ENCODE measurements at places on chromosomes 2 and 18. TPM values are rescaled to one million over a fixed set of nuclear protein-coding genes. Genes with fewer than 3 reads are reported as not detected.

GRCh38 chr2:33014268-33014667 is 67.5 kb downstream of the LTBP1 start:
- no peak overlapping the region for H3K4me3 ChIP-seq
- H3K27ac ChIP-seq, result no peak overlapping the region
- peak; percentile 34 for DNase-seq
- H3K27me3 ChIP-seq, result no peaks in the 10 kb centered on the region
- no peaks in the 10 kb centered on the region for H3K36me3 ChIP-seq

DNA sequence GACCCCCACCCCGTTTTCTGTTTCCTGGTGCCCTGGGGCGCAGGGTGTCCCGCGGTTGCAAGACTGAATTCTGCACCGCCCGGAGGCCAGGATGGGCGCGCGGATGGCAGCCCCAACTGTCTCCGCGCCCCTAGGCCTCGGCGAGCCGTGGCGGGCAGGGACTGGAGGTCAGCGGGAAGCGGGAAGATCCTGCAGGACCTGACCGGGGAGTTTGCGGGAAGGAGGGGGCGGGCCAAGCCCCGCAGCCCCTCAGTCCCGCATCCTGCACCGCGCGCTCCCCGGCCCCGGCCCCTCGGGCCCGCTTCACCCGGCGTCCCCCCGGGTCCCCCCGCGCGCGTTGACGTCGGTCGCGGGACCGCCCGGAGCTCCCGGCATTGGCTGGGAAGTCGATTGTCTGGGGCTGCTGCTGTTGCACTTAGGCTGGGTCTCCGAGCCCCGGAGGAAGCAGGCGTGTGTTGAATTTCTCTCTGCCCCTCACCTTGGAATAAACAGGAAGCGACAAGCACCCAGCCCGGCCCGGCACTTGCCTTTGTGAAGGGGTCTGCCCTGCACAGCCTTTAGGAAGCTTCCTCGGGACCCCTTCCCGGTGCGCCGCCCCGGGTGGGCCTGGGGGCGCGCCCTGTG is at the start of gene LDLRAD4:
Gene LDLRAD4, plus strand, starts transcription at position 393 of the 624 bp plus-strand sequence.
- peak within 1 kb of the TSS; percentile 88 for H3K4me3 ChIP-seq
- H3K4me1 ChIP-seq, result peaks cover 40% of the 10 kb centered on the region
- H3K36me3 ChIP-seq, result no peaks in the 10 kb centered on the region
- no peaks in the 10 kb centered on the region for H3K27me3 ChIP-seq
- DNase-seq, result no peak

DNA sequence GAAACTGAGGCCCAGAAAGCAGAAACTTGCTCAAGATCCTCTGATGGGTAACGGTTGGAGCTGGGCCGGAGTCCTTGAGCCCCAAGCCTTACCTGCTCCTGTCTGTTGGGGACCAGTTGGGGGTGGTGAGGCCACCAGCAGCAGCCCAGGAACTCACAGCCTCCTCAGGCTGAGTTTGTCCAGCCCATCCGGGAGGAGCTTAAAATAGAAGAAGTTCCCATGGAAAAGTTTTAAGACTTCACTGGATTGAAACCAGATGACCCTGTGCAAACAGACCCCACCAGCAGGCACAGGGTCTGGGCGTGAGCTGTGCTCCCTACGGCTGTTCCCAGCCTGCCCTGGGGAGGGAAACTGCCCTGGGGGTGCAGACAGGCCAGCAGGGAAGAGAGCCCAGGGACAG is 40.6 kb upstream of the FOSL2 start:
- H3K36me3 ChIP-seq, result no peaks in the 10 kb centered on the region
- H3K4me1 ChIP-seq, result peaks cover 24% of the 10 kb centered on the region
- H3K27ac ChIP-seq, result no peak overlapping the region
- no peak overlapping the region for H3K4me3 ChIP-seq
- H3K27me3 ChIP-seq, result no peaks in the 10 kb centered on the region

GRCh38 chr2:37604716-37605115 is 66.7 kb downstream of the CDC42EP3 start:
- no peak for DNase-seq
- no peak overlapping the region for H3K4me3 ChIP-seq
- H3K27ac ChIP-seq, result no peak overlapping the region
- H3K27me3 ChIP-seq, result no peaks in the 10 kb centered on the region

- H3K4me1 ChIP-seq, result no peaks in the 10 kb centered on the region
- H3K27ac ChIP-seq, result no peak overlapping the region
- peaks cover 93% of the 10 kb centered on the region for H3K36me3 ChIP-seq
Measured at GRCh38 chr18:74507927-74508326, 11.8 kb downstream of the CNDP2 start.

- no peak for DNase-seq
- no peak overlapping the region for H3K4me3 ChIP-seq
- no peaks in the 10 kb centered on the region for H3K27me3 ChIP-seq
- peaks cover 16% of the 10 kb centered on the region for H3K36me3 ChIP-seq
- peak overlapping the region; percentile 97 for H3K27ac ChIP-seq
- peaks cover 100% of the 10 kb centered on the region for H3K4me1 ChIP-seq
Measured at GRCh38 chr2:217909156-217909820, 93.5 kb downstream of the TNS1 start.

GRCh38 chr2:158403237-158403636 is 53.3 kb downstream of the CCDC148 start:
- no peaks in the 10 kb centered on the region for H3K27me3 ChIP-seq
- peaks cover 9% of the 10 kb centered on the region for H3K4me1 ChIP-seq
- H3K27ac ChIP-seq, result no peak overlapping the region
- no peaks in the 10 kb centered on the region for H3K36me3 ChIP-seq
- no peak for DNase-seq

The MAT2A gene
- total RNA-seq, result 96.5 TPM
